Renal cortical epithelial cell (primary cell): ENCODE measurements at places on chromosomes 6 and 20. TPM values are rescaled to one million over a fixed set of nuclear protein-coding genes. Genes with fewer than 3 reads are reported as not detected.

The PROKR2 gene
- not detected in 2 replicates for total RNA-seq

The NMBR gene
- 0.10 TPM in 1 of 2 replicates, not detected in the other for total RNA-seq

The CRISP2 gene
- total RNA-seq = 0.10 TPM in 1 of 2 replicates, not detected in the other

The SNAI1 gene
- 0.52 and 2.7 TPM in 2 replicates for total RNA-seq

The COL19A1 gene
- not detected in 2 replicates for total RNA-seq

The PAX1 gene
- 0.10 TPM in 1 of 2 replicates, not detected in the other for total RNA-seq

The DEFB124 gene
- total RNA-seq = not detected in 2 replicates

The C6orf141 gene
- 2.4 and 4.7 TPM in 2 replicates for total RNA-seq

The WFDC8 gene
- not detected in 2 replicates for total RNA-seq

The CALHM5 gene
- 0.17 and 0.40 TPM in 2 replicates for total RNA-seq

The SLC22A1 gene
- 0.50 TPM in 1 of 2 replicates, not detected in the other for total RNA-seq

The CGA gene
- total RNA-seq = not detected in 2 replicates

The MRS2 gene
- total RNA-seq = 55.6 and 58.9 TPM in 2 replicates

DNA sequence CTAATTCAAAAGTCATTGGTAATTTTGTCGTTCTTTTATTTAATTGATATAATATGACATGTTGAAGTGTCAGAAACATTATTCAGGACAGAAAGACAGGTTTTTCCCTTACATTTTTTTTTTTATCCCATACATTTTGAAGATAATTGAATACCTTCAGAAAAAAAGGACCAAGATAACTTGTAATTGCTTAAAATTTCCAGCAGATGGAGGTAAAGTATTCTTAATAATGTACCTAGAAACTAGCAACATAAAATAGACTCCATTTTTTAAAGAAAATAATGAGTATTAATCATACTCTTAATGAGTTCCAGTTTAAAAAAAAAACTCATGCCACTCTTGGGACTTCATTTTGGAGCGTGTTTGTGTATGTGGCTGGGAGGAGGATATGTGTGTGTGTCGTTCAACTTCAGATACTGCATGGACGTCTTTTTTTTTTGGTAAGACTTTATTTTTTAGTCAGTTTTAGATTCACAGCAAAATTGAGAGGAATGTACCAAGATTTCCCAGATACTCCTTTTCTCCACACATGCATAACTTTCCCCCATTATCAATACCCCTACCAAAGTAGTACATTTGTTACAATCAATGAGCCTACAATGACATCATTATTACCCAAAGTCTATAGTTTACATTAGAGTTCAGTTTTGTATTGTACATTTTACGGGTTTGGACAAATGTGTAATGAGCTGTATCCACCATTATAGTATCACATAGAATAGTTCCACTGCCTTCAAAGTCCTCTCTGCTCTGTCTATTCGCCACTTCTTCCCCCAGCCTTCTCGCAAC lies 79.4 kb downstream of the ROS1 start:
- peak; percentile 52 for DNase-seq

DNA sequence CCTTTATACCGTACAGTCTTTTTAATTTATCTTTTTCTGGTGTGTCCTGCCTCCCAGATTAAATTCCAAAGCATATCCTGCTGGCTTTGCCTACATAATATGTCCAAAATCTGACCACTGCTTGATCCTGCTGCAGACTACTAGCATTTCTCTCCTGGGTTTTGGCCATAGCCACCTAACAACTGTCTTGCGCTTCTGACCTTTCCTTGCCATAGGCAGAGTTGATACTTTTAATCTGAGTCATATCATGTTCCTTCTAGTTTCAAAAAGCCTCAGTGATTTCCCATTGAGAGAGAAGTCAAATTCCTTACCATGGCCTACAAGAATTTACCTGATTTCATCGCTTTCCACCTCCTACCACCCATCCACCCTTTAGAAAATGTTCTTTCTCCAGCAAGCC lies 104.8 kb downstream of the BCKDHB start:
- DNase-seq = peak; percentile 27

DNA sequence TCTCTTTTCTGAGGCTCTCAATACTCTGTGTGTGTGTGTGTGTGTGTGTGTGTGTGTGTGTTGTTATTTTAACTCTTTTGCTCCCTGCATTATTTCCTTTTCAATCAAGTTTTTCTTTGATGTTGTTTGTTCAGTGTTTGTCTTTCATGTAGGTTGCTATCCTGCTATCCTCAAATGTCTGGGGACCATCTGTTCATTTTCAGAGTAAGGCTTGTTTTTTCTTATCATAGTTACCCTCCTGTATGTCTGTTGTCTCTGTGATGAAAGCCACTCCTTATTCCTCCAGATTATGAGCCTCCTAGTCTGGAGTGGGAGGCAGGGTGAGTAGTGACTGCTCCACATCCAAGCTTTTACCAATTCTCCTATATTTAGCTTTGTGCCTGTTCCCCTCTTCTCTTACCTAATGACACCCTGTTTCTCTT lies 9.2 kb downstream of the ENPP3 start:
- no peak for DNase-seq

DNA sequence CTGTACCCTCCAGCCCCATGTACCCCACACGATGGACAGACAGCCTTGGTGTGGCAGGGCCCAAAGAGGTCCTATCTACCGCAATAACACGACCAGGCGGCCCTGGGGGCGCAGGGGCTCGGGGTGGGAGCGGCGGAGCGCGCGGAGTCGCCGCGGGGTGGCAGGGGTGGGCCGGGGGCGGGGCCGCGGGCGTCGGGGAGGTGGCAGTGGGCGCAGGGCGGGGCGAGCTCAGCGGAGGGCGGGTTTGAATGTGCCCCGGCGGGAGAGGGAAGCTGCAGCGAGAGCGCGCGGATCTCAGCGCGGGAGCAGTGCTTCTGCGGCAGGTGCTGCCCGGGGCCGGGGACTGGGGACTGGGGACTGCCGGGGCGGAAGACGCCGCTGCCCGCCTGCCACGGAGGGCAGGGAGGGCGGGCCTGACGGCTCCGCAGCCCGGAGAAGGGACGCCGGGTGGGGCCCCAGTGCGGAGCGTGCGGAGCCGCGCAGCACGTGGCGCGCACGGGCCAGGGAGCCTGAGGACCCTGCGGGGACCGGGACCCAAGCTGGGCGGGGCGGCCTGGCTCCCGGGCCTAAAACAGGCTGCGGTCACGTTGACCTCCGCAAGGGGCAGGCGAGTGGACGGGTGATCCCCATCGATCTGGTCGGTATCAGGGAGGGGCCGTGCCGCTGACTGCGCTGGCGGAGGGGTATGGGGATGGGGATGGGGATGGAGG lies at the start of gene SLC29A1:
SLC29A1 (plus strand) TSS at position 277 of the 710 bp plus-strand sequence. CDS start 3,719 bp downstream, outside the sequence.
- DNase-seq = no peak

DNA sequence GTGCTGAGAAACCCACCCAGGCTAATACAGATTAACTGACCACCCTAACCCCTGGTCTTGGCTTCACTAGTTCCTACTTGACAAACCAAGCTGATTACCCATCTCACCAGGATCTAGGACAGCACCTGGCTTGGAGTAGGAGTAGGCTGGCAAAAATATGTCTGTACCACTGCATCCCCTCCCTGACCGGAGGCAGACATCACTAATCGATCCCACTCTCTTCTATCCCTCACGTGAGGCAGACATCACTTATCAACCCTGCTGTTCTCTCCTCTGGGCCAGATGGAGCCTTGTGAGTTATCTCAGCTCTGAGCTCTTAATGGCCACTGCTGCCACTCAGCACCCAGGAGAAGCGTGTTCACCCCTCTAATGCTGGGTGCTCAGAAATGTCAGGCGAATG lies 324.3 kb downstream of the CDH4 start:
- no peak for DNase-seq

DNA sequence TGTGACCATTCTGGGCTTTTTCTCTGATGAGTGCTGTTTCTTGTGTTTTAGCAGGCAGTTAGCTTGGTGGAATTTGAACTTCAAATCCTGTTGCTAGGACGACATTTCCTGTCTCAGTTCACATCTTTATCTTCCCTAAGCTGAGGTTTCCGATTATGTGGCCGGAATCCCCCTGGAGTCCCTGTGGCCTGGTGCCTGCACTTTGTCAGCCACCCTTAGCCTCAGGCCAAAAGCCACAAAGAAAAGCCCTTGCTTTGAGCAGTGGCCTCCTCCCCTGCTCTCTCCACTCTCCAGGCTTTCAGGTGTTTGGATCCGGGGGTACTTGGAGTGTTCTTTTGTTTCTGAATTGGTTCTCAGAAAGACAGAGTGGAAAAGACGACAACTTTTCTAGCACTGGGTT lies 59.9 kb upstream of the PMEPA1 start:
- no peak for DNase-seq

GRCh38 chr20:50583442-50584150 lies 73.4 kb downstream of the PTPN1 start:
- DNase-seq = no peak

GRCh38 chr6:149179431-149179830 lies 138.1 kb upstream of the TAB2 start:
- DNase-seq = no peak

GRCh38 chr20:5703681-5704101 lies 46.5 kb upstream of the SHLD1 start:
- no peak for DNase-seq

- DNase-seq = no peak
Measured at GRCh38 chr6:105818505-105818904, 267.6 kb upstream of the PRDM1 start.

DNA sequence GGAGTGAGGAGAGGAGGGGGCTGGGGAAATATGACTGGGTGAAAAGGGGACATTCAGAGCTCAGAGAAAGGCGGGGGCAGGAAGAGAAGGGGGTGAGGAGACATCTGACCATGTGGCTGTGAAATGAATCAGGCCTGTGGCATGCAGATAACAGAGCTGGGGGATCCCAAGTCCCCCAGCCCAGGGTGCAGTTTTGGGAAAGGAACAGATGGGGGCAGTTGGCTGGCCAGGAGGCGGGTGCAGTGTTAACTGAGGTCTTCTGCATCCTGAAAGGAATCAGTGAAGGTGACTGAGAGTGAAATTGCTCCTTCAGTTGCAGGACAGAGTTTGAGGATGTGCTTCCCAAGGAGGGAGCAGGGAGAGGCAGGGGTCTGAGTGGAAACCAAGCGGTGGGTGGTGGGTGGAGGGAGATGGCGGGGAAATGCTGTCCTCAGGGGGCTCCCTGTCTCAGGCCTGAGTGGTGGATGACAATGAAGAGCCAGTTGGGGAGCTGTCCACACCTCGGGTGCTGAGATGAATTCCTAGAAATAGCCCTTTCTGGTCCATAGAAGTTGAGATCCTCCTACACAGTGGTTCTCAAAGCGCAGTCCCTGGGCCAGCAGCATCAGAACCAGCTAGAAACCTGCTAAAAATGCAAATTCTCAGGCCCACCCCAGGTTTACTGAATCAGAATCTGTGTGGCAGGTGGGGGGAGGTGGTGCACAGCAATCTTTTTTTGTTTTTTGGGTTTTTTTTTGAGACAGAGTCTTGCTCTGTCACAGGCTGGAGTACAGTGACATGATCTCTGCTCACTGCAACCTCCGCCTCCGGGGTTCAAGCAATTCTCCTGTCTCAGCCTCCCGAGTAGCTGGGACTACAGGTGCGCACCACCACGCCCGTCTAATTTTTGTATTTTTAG lies 26.0 kb upstream of the CCDC167 start:
- DNase-seq = peak; percentile 12

DNA sequence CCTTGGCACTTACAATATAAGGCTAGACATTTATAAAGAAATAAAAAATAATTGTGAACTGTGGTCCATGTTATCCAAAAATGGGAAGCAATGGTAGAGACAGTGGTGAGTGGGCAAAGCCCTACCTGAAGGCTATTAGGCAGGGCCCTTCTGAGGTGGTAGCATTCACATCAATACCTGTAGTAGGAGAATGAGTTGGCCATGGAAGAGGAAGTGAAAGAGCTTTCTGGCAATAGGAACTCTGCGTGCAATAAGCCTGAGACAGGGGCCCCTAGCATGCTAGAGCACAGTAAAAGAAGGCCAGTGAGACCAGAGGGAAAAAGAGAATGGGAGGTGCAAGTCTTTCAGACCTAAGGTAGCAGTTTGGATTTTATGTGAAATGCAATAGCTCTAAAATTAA lies 754.5 kb downstream of the PTPRT start:
- no peak for DNase-seq

- DNase-seq = no peak
Measured at GRCh38 chr20:10236540-10237533, 18.2 kb downstream of the SNAP25 start.

GRCh38 chr6:68826501-68826900 lies 191.4 kb downstream of the ADGRB3 start:
- DNase-seq = no peak

GRCh38 chr20:45098103-45098773 lies 2.7 kb downstream of the KCNS1 start:
- DNase-seq = peak; percentile 33

- no peak for DNase-seq
Measured at GRCh38 chr6:28537509-28538140, 11.9 kb downstream of the GPX5 start.

- DNase-seq = no peak
Measured at GRCh38 chr6:11139051-11139960, 27.8 kb upstream of the ERVFRD-1 start.

DNA sequence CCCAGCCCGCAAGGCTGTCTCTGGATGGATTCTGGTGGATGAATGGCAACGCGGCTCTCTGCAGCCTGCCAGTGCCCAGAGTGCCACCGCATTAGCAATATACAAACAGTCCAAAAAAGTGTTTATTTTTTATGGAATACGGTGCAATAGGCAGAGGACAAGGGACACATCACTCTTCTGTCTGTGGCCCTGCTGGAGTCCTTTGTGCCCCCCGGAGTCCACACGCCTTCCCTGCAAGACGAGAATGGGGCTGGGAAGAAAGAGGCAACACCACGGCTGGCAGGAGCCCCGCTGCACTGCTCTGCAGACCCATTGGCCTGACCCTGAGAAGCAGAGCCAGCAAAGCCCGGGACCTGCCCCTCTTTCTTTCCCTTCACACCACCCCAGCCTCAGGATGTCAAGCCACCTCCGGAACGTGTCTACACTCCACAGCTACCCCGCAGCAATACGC lies 196.3 kb downstream of the SYNDIG1 start:
- DNase-seq = no peak

DNA sequence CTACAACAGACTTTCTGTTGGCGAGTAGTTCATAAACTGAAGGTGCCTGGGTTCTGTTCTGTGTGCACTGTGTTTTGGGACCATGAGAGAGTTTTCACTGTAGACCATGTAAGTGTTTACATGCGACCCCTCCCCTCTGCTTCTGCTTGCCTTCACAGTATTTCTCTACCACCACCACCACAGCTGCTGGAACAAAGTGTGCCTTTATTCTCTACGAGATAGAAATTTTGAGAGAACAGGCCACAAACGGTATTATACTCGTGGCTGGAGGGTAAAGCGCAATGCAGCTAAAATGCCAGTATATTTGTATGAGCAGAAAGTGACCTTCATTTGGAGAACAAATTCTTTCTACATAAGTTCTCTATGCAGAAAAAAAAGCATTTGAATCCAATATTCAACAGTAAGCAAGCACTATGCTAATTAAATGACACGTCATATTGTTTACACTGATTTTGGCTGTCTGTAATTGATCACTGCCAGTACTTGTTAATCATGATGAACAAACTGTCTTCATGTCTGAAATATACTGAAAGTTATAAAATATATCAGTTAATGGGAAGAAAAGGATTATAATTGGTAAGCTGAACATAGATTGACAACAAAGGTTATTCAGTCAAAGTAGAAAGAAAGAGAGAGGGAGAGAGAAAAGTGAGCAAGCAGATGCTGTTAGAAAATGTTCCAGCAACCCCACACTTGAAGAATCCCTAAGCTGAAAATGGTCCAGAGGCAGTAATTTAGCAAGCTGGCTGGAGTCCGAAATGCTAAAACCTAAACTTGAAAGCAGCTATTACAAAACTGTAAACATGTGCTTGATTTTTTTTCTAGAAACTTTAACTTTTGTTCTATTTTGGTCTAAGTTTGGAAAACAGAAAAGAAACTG lies 8.8 kb downstream of the CLDN20 start:
- no peak for DNase-seq
